ENCODE measurements at places on chromosomes 16 and 17.

DNA sequence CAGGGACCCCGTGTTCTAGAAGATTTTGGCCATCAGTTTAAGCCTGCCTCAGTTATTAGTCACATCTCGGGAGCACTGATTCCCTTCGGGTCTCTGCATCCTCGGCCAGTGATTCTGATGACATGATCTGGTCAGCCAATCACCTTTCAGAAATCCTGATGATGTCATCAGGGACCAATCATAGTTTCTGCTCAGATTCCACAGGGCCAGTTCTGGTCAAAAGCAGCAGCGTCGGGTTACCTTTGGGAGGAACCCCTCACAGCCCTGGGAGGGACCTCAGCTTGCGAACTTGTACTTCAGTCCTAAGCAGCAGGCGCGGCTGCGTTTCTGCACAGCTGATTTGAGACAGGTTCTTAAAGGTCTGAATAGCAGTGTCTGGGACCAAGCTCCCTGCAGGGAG lies 13.9 kb downstream of the KDM8 start:
- no peak for DNase-seq

- no peak for DNase-seq
Observed at GRCh38 chr17:9206741-9207332, 185.5 kb downstream of the NTN1 start.

- no peak for DNase-seq
Observed at GRCh38 chr17:79746889-79747507, 16.3 kb downstream of the ENPP7 start.

- no peak for DNase-seq
Observed at GRCh38 chr16:11684231-11685025, 16.2 kb downstream of the SNN start.

GRCh38 chr16:54538276-54538675 lies 251.7 kb upstream of the IRX3 start:
- DNase-seq: no peak

DNA sequence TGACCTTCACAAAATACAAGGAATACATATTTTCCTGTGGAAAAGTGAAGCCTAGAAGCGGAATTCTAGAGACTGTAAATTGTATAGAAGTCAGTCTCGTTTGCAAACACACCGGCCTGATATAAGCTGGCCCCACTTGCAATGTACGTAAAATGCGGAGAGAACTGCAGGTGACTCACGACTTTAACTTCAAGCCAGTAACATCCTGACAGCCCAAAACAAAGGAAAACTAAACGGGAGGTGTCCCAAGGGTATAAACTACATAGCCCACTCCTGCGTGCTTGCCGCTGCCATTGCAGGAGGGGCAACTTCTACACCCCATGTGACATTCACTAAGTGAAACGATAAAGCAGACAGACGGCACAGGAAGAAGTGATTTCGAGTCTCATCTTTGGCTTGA lies 101.6 kb downstream of the CYTH1 start:
- DNase-seq: no peak

DNA sequence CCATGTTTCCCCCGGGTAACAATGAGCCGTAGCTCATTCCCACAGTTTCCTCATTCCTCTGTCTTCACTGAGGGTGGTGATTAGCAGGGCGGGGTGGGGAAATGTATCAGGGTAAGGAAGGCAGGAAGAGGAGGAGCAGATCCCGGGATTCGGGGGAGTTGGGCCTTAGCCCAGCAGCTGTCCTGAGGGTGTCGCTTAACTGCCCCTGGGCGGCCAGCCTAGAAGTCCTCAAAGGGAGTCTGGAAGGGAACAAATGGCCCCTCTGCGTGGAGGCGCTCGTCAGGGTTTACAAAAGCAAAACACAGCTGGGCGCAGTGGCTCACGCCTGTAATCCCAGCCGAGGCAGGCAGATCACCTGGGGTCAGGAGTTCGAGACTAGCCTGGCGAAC lies 14.3 kb downstream of the MLYCD start:
- no peak for DNase-seq

DNA sequence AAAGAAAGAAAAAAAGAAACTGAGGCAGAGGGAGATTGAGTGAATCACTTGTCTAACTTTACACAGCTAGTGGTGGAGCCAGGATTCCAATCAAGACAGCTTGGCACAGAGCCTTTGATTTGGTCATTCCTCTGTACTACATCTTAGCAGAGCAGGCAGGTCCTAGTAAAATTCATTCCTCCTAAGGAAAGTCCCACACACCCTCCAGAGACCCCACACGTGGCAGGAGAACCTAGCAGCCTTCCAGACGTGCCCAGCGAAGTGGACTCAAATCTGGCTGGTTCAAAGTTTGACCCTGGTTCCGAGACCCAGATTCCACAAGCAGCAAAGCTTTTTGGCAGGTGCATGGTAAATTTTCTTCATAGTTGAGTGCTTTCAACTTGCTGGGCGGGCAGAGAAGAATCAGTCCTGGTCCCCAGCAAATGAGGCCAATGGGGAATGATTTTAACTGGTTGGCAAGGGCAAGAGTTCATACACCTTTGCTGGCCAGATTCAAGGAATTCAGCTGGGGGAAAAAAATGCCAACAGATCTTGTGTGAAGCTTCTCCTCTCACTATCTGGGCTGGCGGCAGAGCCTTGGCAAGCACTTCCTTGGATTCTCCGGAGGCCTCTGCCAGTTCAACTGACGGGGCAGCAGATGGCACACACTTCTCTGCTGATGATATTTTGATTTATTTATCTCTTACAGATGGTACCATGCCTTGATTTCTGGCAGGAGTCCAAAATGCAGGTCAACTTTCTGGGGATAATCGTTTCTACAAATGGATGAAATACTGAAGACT lies 82.4 kb downstream of the GSG1L start:
- no peak for DNase-seq

- no peak for DNase-seq
Observed at GRCh38 chr17:60526726-60527125, 684 bp upstream of the APPBP2 start.

DNA sequence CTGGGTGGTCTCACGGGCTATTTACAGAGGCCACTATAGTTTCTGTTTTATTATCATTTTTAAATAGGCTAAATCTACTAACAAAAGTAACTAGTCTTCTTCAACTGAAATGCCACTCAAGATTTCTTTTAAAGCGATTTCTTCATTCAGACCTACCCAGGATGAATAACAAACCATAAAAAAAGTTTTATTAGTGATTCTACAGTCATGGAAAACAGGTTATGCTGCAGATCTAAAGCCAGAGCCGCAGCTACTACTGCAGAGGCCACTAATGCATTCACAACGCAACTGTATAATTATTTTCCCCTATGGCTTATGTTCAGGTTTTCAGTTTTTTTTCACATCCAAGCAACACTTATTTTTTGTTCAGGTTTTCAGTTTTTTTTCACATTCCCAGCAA lies 136.2 kb upstream of the AXIN2 start:
- no peak for DNase-seq

GRCh38 chr17:59684967-59685366 lies 22.3 kb downstream of the PTRH2 start:
- no peak for DNase-seq

DNA sequence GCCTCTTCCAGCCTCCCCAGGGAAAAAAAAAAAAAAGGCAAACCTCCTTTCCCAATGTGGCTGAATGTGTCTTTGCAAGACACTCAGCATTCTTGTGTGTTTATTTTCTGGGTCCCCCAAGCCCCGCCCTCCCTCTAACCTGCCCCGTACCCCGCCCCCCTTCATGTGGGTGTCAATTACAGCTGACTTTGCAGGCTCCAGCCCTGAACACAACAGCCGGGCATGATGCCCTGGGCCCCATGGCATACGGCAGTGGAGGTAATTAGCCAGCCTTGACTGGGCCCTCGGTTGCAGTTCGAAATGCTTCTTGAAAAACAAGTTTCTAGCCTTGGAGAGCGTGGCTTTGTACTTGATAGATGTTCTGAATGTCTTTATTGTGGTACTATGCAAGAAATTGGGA lies 354.7 kb upstream of the RBFOX1 start:
- no peak for DNase-seq

All from activated CD4-positive, CD25-positive, alpha-beta regulatory T cell (primary cell).